ENCODE measurements at places on chromosomes 16 and 17.

DNA sequence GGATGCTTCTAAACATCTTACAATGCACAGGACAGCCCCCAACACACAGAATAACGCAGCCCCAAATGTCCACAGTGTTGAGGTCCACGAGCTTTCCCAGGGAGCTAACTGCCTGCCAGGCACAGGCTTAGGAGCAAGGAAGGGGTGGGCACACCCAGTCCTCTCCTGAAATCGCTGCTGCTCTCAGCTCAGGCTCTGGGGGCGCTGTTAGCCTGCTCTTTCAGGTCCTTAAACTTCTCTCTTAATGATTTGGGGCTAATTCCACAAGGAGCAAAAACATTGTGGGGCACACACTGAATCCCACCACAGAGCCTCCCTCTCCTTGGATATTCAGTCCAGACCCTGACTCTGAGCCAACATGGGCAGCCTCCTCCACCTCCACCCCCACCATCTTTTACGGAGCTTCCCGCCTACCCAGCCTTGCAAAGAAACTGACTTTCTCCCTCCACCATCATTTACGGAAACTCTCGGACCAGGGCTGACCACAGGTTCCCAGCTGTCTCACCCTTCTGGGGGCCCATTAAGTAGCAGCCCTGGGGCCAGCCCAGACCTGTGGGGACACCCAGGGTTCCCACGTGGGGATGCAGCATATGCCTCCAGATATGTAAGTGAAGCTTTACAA, 1.1 kb downstream of the CD300H start:
- peak; percentile 22 for DNase-seq
- H3K27ac ChIP-seq: no peak overlapping the region
- H3K27me3 ChIP-seq: no peaks in the 10 kb centered on the region
- H3K4me1 ChIP-seq: no peaks in the 10 kb centered on the region
- no peaks in the 10 kb centered on the region for H3K36me3 ChIP-seq

- H3K27ac ChIP-seq: no peak overlapping the region
- H3K4me3 ChIP-seq: no peak overlapping the region
- H3K4me1 ChIP-seq: no peaks in the 10 kb centered on the region
Observed at GRCh38 chr16:62821824-62822223, 785.6 kb upstream of the CDH8 start.

GRCh38 chr17:55334881-55335540, 70.3 kb downstream of the HLF start:
- DNase-seq: no peak
- H3K36me3 ChIP-seq: no peaks in the 10 kb centered on the region
- no peaks in the 10 kb centered on the region for H3K4me1 ChIP-seq
- no peaks in the 10 kb centered on the region for H3K27me3 ChIP-seq
- H3K4me3 ChIP-seq: no peak overlapping the region

- DNase-seq: peak; percentile 54
- H3K27me3 ChIP-seq: no peaks in the 10 kb centered on the region
- H3K4me3 ChIP-seq: peak within 1 kb of the TSS; percentile 84
- no peak within 1 kb of the TSS for H3K27ac ChIP-seq
- no peaks in the 10 kb centered on the region for H3K4me1 ChIP-seq
- no peaks in the 10 kb centered on the region for H3K36me3 ChIP-seq
Observed at GRCh38 chr17:82418001-82418986, at the start of the genes HEXD and OGFOD3. Gene HEXD (plus strand): TSS chr17:82418347. CDS start chr17:82419800, 1,453 bp downstream. Gene OGFOD3 (minus strand): TSS chr17:82418586. CDS start chr17:82418485, 101 bp downstream.

- H3K27me3 ChIP-seq: no peaks in the 10 kb centered on the region
- H3K4me3 ChIP-seq: no peak overlapping the region
- no peaks in the 10 kb centered on the region for H3K36me3 ChIP-seq
- H3K27ac ChIP-seq: no peak overlapping the region
Observed at GRCh38 chr16:66524601-66525164, 25.2 kb downstream of the TK2 start.

DNA sequence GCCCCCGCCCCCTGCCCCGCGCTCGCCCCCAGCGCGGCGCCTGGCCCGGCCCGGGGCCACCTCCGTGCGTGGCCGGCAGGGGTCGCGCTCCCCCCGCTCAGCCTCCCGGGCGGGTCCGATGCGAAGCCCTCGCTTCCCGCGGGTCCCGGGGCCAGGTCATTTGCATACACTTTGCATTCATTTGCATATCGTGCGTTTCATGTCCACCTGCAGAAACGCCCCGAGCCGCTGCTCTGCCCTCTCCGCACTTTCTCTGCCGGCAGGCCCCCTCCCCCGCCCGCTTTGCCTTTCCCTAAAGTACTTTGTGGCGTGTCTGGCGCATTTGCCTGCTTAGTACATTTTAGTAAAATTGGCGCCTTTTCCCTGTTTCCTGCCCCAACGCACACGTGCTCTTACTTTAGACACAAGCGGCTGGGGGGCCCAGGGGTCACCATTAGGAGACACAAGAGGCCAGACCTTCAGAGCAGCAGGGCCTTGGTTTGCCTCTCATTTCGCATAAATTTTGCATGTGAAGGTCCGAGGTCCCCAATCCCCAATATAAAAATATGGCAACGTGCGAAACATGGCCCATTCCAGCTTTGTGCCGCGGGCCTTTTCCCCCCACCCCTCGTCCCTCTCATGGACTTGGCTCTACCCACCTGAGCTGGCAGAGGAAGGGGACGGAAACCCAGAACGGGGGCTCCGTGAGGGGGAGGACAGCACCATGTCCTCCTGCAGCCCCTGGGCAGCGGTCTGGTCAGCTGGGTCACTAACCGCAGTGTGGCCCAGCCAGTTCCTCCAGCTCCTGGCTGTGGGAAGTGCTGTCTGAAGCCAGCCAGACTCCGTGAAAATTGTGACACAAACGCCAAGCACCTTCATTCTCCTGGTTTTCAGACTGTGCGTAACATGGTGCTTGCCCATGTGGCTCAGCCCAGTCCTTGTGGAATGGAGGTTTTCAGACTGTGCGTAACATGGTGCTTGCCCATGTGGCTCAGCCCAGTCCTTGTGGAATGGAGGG, 34.8 kb downstream of the CBFA2T3 start:
- no peak overlapping the region for H3K4me3 ChIP-seq
- H3K4me1 ChIP-seq: no peaks in the 10 kb centered on the region
- H3K27me3 ChIP-seq: peaks cover 15% of the 10 kb centered on the region

DNA sequence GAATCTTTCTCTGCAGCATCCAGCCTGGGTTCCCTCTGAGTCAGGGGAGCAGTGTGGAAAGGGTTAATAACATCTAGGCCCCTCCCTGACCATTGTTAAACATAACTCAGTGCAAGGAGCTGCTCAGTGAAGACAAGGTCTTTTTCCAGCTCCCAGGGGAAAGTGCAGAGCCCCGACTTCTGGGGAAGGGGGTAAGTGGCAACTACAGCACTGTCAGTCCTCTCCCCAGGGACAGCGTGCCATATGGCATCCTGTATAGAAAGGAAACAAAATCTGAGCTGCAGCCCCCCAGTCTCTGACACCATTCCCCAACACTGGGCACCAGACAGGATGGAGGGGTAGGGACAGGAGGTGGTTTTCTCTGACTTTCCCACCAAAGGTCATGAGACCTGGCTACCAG, 7.8 kb downstream of the MRPL27 start:
- no peak overlapping the region for H3K4me3 ChIP-seq
- no peak overlapping the region for H3K27ac ChIP-seq
- peaks cover 18% of the 10 kb centered on the region for H3K36me3 ChIP-seq
- H3K4me1 ChIP-seq: no peaks in the 10 kb centered on the region
- no peak for DNase-seq

GRCh38 chr16:4763791-4764190, 3.2 kb downstream of the ZNF500 start:
- H3K4me1 ChIP-seq: no peaks in the 10 kb centered on the region
- no peak overlapping the region for H3K4me3 ChIP-seq
- DNase-seq: no peak
- H3K27ac ChIP-seq: no peak overlapping the region

DNA sequence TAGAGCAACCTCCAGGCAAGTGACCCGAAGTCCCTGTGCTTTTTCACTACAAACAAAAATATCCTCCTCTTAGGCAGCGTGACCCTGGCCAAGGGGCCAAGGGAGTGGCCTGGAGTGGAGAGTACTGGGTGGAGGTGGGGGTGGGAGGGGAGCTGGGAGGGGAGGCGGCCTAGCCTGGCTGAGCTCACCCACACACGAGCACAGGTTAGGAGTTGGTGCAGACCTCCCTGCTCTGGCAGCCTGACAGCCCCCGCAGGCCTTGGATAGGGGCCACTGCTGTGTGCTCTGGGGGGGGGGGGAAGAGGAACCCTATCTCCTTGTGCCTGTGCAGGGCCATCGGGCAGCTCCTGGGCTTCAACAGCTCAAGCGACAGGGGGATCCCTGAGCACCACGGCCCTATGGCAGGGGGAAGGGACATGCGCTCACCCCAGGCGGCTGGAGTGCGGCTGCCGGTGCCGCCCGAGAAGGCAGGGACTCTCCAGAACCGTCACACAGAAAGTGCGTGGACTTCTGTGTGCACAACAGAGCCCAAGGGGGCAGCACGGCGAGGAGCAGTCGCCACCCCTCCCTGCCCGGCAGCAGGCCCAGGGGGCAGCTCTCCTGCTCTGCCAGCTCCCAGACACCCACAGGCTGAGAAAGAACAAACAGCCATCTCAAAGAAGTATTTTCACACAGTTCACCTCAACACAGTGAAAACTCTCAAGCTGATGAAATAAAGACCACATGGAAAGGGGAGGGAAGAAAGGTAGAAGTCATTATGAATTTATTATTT, 13.3 kb downstream of the SLC16A3 start:
- H3K27me3 ChIP-seq: no peaks in the 10 kb centered on the region
- no peak overlapping the region for H3K27ac ChIP-seq
- no peak overlapping the region for H3K4me3 ChIP-seq
- no peaks in the 10 kb centered on the region for H3K4me1 ChIP-seq
- no peak for DNase-seq

- H3K27me3 ChIP-seq: no peaks in the 10 kb centered on the region
- no peak overlapping the region for H3K4me3 ChIP-seq
- no peak overlapping the region for H3K27ac ChIP-seq
- DNase-seq: no peak
- H3K4me1 ChIP-seq: no peaks in the 10 kb centered on the region
Observed at GRCh38 chr17:48992444-48992843, 4.7 kb upstream of the IGF2BP1 start.

- H3K27ac ChIP-seq: no peak overlapping the region
- H3K4me3 ChIP-seq: peak overlapping the region; percentile 77
- H3K4me1 ChIP-seq: no peaks in the 10 kb centered on the region
- no peaks in the 10 kb centered on the region for H3K27me3 ChIP-seq
- DNase-seq: no peak
Observed at GRCh38 chr17:35809855-35810461, 674 bp downstream of the TAF15 start.

DNA sequence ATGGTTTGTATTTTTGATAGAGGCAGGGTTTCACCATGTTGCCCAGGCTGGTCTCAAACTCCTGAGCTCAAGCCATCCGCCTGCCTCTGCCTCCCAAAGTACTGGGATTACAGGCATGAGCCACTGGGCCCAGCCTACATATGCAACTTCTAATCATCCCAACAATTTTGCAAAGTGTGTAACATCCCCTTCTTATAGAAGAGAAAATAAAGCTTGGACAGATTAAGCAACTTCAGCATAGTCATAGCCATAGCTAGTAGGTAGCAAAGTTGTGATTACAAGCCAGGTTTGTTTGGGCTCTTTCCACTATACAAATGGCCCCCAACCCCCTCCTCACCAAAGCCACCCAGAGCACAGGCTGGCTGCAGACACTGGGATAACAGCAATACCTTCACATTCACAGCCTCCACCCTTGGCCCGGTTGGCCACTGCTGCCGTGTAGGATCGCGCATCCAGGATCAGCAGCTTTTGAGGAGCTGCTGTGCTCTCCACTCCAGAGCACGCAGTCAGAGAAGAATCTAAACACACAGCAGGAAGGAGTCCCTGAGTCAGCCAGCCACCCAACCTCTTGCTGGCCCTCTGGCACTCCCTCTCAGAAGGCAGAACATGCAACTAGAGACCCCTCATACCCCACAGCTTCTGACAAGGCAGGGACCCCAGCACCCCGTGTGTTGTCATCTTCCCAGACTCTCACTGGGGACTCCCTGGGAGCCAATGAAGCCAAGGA, 7.9 kb downstream of the MTMR4 start:
- H3K4me1 ChIP-seq: no peaks in the 10 kb centered on the region
- no peak overlapping the region for H3K4me3 ChIP-seq
- peaks cover 42% of the 10 kb centered on the region for H3K36me3 ChIP-seq
- no peak overlapping the region for H3K27ac ChIP-seq

DNA sequence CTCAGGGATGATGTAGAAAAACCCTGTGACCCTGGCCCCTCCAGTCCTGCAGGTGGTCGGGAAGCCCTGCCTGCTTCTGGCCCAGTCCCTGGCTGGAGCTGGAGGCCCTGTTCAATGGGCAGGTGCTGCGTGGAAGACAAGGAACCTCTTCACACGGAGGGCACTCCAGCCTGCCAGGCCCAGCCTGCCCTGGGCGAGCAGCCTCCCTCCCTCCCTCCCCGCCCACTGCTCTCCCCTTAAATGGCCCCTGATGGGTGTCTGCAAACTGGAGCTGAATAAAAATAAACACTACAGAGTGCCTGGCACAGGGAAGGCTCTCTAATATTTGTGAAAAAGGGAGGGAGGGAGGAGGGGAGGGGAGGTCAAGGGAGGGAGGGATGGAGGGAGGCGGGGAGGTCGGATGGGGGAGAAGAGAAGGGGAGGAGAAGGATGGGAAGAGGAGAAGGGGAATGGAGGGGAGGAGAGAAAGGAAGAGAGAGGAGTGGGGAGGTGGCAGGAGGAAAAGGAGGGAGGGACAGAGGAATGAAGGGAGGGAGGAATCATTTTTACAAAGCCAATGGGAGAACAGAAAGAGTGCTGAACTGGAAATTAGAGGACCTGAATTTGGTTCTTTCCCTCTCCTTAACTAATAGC, 222.8 kb upstream of the TNRC6C start:
- peaks cover 8% of the 10 kb centered on the region for H3K4me1 ChIP-seq
- H3K36me3 ChIP-seq: no peaks in the 10 kb centered on the region
- H3K27ac ChIP-seq: no peak overlapping the region
- peaks cover 2% of the 10 kb centered on the region for H3K27me3 ChIP-seq
- DNase-seq: no peak

DNA sequence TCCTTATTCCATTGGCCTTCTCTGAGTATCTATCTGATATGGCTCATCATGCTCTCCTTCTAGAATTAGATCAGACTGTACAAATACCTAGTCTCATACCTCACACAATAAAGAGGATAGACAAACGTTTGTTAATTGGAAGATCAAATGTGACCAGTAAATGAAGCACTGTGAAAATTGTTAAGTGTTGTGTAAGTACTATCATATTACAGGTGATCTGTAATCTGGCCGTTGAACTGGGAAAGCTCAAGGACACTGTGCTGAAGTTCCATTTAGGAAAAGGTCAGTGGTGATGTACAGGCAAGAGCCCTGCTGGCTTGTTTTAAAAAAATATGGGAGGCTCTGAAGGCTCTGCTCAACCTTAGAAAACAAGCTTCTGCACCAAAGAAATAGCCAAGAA, 38.5 kb upstream of the CORO6 start:
- no peak overlapping the region for H3K4me3 ChIP-seq
- DNase-seq: no peak
- H3K27ac ChIP-seq: no peak overlapping the region
- H3K4me1 ChIP-seq: no peaks in the 10 kb centered on the region
- no peaks in the 10 kb centered on the region for H3K36me3 ChIP-seq
- no peaks in the 10 kb centered on the region for H3K27me3 ChIP-seq

- no peak overlapping the region for H3K27ac ChIP-seq
- H3K36me3 ChIP-seq: peaks cover 29% of the 10 kb centered on the region
- no peak overlapping the region for H3K4me3 ChIP-seq
- H3K27me3 ChIP-seq: no peaks in the 10 kb centered on the region
Observed at GRCh38 chr17:75846692-75847613, 2.7 kb upstream of the UNC13D start.

GRCh38 chr17:79631640-79632431, 21.0 kb upstream of the RBFOX3 start:
- H3K36me3 ChIP-seq: no peaks in the 10 kb centered on the region
- no peak overlapping the region for H3K27ac ChIP-seq
- no peak overlapping the region for H3K4me3 ChIP-seq
- no peaks in the 10 kb centered on the region for H3K4me1 ChIP-seq

All from iPS DF 6.9 (cell line).